ENCODE measurements at places on chromosomes 4 and X.
A peak's percentile ranks its signal among the peaks of the same experiment; 100 is the strongest.

GRCh38 chrX:133412665-133413064 is 2.6 kb downstream of the GPC4 start:
- DNase-seq, result no peak

DNA sequence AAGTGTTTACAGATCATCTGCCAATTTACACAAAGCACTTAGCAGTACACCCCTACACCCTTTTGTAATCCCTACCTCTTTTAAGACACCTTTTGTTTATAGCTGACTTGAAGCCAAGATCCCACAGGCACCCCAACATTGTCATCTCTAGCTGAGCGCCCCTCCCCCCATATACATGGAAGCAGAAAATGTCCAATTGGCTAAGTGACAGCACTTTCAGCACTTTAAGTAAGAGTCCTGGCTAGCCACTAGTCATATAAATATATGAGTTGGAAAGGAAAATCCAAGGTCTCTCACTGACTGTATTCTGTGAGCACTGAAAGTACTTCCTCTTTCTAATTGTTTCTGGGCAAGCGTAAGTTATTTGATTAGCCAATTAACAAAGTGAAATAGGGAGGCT is 108.2 kb downstream of the NSUN7 start:
- DNase-seq, result no peak

- DNase-seq, result peak; percentile 69
Measured at GRCh38 chr4:145299380-145300076, 119.1 kb upstream of the OTUD4 start.

GRCh38 chrX:34140816-34141215 is 8.7 kb upstream of the FAM47A start:
- DNase-seq, result no peak

DNA sequence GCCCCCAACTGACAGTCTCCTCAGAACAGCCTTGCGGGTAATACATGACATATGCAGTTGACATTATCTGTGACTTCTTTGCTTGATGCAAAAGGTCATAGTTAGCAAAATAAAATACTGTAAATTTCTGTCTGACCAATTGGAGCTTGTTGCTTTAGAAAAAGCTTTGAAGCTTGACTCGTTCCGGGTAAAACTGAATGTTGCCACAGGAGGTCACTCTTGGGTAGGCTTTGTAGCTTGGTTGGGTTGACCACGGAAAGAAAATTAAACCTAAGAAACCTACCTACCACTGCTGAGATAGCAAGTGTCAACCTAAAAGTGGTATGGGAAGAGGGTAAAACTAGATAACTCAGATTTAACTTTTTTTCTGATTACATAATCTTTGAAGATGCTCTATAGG is 23.2 kb downstream of the PRPS2 start:
- DNase-seq, result no peak

GRCh38 chr4:123599061-123599919 is 202.7 kb downstream of the SPRY1 start:
- no peak for DNase-seq

- DNase-seq, result no peak
Measured at GRCh38 chrX:45527834-45528233, 327.2 kb upstream of the DIPK2B start.

GRCh38 chrX:12304261-12304660 is 166.0 kb downstream of the FRMPD4 start:
- no peak for DNase-seq

GRCh38 chr4:93657527-93657926 is 171.0 kb upstream of the ATOH1 start:
- no peak for DNase-seq

DNA sequence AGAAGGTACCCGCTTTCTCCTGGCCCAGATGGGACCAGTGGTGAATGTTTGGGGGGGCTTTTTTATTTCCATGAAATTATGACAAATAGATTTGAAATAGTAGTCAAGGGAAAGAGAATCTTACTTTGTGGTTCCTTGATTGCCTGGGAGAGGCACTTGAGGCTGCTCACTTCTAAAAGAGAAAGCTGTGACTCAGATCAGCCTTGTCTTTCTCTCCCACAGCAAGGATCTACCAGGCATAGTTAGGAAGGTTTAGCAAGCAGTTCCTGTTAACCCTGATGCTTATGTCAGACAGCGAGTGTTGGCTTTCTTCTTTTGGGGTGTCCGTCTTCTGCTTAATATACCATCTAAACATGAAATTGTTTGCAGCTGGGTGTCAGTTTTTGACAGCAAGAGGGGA is 114.5 kb downstream of the TSPAN7 start:
- no peak for DNase-seq

DNA sequence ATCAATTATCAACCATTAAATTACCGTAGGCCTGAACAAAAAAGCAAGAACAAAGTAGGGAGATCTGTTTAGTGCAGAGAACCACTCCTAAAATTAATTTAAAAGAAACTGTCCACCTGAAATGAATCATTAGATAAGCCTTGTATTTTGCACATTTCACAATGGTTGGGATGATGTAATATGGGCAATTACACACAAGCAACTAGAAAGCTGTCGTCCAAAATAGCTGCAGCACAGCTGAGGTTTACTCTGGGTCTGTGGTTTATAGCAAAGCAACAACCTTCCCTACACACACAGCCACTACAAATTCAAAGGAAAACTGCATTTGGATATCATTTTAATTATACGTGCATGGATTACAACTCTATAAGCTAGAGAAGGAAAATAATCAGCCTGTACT is 28.5 kb downstream of the PCDH19 start:
- no peak for DNase-seq

DNA sequence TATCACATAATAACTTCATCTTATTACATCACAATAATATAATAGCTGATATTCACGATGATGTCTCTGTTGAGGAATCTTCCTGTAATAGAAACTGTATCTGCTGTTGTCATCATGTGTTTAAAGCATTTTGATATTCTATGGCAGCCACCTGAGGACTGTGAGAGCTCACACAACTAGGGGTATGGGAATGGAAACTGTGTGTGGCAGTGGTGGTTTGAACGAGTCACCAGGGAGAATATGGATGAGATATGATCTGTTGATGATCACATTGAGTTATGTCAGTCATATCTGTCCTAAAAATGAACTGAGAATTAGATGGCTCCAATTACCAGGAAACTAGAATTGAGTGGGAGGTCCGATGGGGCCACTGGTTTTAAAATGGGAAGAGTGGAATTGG is 169.6 kb downstream of the MID1IP1 start:
- DNase-seq, result peak; percentile 2

DNA sequence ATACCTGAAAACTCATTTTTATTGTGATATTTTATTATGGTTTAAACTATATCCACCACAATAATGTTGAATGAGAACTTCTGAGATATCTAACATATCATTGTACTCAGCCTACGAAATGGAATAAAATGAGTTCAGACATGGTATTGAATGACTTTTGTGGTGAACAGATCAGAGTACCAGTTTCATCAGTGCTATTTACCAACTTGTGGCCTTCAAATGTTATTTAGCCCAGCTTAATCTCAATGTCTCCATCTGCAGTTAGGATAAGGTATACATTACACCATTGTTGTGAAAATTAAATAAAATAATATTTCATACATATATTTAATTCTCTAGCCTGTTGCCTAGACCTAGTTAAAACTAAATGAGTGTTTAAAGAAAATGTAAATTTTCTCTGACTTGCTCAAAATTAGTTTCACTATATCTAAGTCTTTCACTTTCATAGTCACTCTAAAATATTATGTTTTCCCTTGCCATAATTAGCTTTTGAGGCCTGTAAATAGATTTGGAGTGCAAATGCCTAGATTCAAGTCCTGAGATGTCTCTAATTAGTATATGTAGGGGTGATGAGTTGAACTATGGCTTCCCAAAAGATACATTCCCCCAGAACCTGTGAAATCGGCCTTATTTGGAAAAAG is 594.2 kb downstream of the STPG2 start:
- no peak for DNase-seq
